ENCODE measurements at places on chromosomes 1 and 21.
A peak's percentile ranks its signal among the peaks of the same experiment; 100 is the strongest.

GRCh38 chr1:60223158-60223557 lies 149.6 kb upstream of the C1orf87 start:
- no peak for DNase-seq

GRCh38 chr21:42453224-42453985 lies 42.6 kb downstream of the RSPH1 start:
- no peak for DNase-seq

GRCh38 chr1:84776639-84777038 lies 86.4 kb upstream of the SSX2IP start:
- no peak for DNase-seq

DNA sequence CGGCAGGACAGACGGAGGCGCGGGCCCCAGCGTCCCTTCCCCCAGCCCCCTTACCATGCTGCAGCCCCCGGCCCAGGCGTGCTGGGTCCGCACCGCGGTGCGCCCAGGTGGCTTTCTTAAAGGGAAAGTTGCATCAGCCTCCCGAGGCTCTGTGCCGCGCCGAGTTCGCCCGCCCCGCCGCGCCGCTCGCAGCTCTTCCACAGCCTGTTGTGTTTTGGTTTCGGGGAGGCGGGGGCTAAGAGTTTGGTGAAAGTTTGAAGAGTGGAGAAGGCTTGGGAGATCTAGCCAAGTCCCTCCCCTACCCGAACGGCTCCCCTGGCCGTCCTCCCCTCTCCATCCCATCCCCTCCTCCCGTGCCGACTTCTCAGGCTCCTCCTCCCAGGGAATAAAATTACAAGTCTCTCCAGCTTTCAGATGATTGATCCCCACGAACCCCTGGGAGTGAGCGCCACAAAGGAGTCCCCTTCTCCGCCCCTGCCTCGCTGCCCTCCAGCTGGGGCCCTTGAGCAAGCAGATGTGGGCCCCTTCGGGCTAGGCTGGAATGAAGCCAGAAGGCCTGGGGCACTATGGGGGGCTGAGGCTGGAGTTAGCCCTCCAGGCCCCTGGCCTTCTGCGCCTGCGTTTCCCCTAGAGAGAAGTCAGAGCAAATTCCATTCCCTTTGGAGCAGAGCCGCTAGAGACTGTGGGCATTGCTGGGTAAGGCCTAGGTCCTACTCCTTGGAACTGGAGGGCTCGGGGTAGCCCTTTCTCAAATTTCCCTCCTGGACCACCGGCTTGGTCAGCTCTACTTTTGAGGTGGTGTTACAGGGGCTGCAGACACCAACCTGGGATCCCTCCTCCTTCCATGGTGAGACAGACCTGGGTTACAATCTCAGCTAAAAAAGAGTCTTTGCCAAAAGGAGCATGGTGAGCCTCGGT lies at the start of gene SLC6A9:
Gene SLC6A9 (minus strand): TSS at position 211 of the 918 bp plus-strand sequence. CDS start 7,185 bp downstream, outside the sequence.
- peak; percentile 30 for DNase-seq

DNA sequence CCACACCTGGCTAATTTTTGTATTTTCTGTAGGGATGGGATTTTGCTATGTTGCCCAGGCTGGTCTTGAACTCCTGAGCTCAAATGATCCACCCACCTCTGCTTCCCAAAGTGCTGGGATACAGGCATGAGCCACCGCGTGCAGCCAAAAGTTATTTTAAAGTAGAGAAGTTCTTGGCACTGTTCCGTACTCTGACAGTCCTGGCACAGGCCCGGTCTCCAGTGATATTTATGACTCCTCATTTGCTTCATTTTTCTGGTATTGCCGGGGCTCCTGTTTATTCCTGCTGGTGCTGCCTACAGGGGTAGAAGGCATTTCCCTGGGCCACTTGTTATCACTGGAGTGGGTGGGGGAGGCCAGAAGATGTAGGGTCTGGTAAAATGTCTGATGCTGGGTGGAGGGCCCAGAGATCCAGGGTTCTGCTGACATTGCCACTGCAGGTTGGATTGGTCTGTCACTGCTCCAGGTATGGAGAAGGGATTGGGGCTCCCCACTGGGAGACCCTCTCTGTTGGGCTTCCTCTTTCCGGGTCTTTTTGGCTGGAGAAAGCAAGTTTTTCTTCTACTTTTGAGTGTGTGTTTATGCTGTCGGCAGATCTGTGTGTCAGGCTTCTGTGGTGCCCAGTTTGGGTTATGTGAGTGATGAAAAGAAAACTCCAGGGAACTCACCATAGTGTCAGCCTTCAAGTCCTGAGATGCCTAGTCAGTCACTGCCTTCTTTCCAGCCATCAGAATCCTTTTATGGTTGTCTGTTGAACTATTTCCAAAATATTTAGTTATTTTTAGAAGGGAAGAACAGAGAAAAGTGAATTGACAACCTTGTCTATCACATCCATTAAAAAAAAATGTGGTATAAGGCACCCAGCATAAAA lies 4.5 kb downstream of the MROH7 start:
- no peak for DNase-seq

GRCh38 chr1:164602480-164603093 lies 43.6 kb downstream of the PBX1 start:
- DNase-seq, result no peak

GRCh38 chr1:12593621-12594066 lies 24.4 kb downstream of the DHRS3 start:
- no peak for DNase-seq

DNA sequence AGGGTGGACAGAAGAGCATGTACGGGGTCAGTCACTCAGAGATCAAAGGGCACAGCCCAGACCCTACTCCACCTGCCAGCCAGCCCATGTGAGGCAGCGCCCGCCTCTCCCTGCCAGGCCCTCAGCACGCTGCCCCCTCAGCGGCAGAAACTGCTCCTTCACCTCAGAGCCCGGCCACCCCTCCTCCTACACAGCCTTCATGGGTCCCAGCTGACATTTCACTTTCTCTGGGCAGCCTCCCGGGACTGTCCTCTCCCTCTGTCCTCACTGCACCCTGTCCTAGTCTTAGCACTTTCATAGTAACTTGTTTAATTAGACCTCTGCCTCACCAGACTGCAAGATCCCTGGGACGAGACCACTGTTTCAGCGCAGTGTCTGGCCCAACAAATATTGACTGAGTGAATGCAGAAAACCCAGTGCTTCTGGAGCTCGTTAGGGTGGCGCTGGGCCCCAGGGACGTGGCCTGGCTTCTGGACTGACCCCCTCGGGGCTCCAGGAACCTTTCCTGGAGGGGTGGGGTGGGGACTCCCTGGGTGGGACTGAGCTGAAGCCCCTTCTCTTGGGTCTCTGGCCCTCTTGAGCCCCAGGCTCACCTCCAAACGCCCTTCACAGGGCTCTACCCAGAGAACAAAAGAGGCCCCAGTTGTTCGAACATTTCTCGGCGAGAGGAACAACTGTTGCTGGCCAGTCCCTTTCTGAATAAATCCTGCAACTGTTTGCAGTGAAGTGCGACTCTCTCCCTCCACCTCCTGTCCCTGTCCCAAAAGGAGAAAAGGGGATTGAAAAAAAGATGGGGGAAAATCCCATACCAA lies 114.9 kb downstream of the CASZ1 start:
- no peak for DNase-seq

GRCh38 chr1:170326186-170326585 lies 180.4 kb downstream of the NTMT2 start:
- DNase-seq, result no peak

DNA sequence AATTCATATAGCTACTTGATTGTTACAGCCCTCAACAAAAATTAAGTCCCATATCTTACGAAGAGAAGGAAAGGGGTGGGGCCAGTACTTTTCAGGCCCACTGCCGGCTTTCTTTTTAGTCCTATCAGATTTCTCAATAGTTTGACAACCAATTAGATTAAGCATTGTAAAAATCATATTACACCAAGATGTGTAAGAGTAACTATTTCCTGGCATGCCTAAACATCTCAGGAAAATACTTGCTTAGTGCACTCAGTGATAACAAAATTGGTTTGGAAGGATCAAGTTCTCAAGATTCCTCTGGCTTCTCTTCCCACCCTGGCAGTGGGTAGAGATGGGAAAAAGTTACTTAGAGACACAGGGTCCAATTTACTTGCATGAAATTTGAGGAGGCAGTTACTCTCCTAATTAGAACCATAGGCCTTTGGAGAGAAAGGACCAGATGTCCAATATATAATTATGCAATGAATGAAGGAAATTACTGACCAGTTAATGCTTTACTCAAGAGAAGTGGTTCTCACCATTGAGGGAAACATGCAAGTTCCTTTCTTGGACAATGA lies 30.1 kb downstream of the STPG1 start:
- DNase-seq, result no peak

DNA sequence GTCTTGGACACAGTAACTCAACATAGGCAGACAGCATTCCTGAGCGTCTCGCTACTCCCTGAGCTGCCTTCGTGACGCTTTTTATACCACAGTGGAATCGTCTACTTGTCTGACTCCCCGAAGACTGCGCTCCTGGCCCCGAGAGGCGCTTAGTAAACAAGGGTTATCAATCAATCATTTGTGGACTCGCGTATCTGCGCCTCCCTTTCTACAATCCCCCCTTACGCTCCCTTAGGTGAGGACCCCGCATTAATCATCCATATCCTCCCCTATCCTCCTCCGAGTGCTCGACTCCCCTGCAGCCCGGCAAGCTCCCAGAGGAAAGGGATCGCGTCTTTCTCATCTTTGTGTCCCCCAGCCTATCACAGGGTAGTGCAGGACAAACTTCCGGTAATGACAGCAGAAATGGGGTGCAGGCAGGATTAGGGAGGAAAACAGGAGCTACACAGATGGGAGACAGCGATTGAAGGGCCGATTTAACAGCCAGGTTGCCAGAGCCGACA lies 522 bp downstream of the TMEM59 start:
- DNase-seq, result peak; percentile 36

- DNase-seq, result no peak
Measured at GRCh38 chr1:222654849-222655248, 37.0 kb downstream of the MIA3 start.

DNA sequence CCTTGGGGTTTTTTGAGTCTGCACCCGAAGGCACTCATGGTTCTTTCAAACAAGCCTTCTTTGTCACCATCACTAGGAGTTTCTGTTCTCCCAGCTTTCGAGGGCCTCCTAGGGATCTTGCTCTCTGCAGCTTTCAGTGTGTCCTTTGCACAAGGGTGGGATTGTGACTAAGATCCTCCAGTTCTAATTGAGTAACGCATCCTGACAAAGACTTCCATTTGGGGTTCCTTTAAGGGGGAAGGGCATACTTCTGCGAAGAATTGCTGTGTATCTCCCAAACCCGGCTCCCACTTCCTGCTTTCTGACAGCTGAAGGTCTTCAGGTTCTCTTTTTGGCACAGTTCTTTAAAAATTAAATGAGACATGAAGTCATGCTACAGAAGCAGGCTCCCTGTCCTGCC lies 139.4 kb downstream of the EDEM3 start:
- DNase-seq, result no peak

DNA sequence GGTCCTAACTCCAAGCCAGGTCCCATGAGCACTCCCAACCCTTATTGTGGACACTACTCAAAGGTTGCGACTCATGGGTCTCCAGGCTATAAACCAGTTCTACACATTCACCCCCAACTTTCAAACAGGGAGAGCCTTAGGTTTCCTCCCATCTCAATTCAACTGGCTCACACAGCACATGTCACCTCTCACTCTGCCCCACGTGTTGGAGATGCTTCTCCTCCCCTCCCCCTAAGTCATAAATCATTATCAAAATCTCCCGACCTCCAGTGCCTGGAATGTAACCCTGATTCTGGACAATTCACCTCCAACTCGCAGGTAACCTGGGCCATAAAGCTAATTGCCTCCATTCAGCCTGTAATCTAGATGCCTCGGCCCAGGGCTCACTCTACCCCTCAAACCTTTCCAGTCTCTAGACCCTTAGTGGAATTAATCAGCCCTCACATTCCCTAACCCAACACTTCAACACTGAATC lies 595 bp downstream of the AK2 start:
- no peak for DNase-seq

Data from NCI-H345 (cell line).